Neural crest cell (in vitro differentiated cells): ENCODE measurements at places on chromosomes 6 and 20. TPM values are rescaled to one million over a fixed set of nuclear protein-coding genes. Genes with fewer than 3 reads are reported as not detected.

DNA sequence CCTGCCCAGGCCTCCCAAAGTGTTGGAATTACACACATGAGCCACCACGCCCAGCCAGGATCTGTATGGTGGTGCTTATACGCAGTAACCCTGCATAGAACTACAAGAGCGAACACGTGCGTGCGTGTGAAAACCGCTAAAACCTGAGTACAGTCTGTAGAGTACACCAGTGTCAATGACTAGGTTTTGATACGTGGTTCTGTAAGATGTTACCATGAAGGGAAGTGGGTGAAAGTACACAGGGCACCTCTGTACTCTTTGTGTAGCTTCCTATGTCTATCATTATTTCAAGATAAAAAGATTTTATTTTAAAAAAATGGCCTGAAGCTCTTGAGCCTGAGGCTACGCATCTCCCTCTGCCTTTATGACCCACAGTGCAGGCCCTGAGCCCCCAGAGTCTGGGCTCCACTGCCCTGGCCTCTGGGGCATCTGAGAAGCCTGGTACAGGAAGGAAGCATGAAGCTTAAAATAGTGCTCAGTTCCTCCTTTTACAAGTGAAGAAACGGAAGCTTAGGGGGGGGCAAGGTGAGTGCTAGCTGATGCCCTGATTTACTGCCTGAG lies 21.6 kb downstream of the LY86 start:
- H3K27ac ChIP-seq = no peak overlapping the region
- DNase-seq = no peak
- peaks cover 4% of the 10 kb centered on the region for H3K4me1 ChIP-seq
- no peaks in the 10 kb centered on the region for H3K36me3 ChIP-seq
- no peak overlapping the region for H3K4me3 ChIP-seq

FNDC1 gene
- 0.05 and 0.09 TPM in 2 replicates for total RNA-seq

DNA sequence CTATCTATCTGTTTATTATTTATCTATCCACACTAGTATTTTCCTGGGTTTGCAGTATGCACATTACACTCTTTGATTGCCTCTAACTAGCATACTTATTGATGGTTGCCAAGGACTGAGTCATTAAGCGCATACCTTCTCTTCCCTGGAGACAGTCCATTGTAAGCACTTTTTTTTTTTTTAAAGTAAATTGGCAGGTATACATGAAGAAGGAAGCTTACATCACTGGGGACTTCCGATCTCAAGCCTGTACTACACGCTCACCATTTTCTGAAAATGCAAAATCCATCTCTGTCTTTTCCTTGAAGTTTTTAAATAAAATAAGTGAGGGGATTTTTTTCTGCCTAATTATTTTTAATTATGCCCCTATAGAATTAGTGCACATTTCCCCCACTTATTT lies 63.5 kb downstream of the HMGN3 start:
- H3K4me1 ChIP-seq = no peaks in the 10 kb centered on the region
- no peak for DNase-seq
- no peaks in the 10 kb centered on the region for H3K36me3 ChIP-seq
- no peak overlapping the region for H3K4me3 ChIP-seq
- no peak overlapping the region for H3K27ac ChIP-seq

GRCh38 chr6:167858086-167858591 lies 31.4 kb downstream of the AFDN start:
- no peak overlapping the region for H3K27ac ChIP-seq
- H3K27me3 ChIP-seq = no peaks in the 10 kb centered on the region
- H3K36me3 ChIP-seq = no peaks in the 10 kb centered on the region
- no peak for DNase-seq
- H3K4me1 ChIP-seq = peaks cover 57% of the 10 kb centered on the region
- no peak overlapping the region for H3K4me3 ChIP-seq

GRCh38 chr20:60113771-60114170 lies 155.5 kb downstream of the CDH26 start:
- peaks cover 9% of the 10 kb centered on the region for H3K27me3 ChIP-seq
- H3K36me3 ChIP-seq = no peaks in the 10 kb centered on the region
- DNase-seq = no peak
- no peak overlapping the region for H3K4me3 ChIP-seq
- H3K4me1 ChIP-seq = no peaks in the 10 kb centered on the region
- H3K27ac ChIP-seq = no peak overlapping the region

PRDM13 gene
- 0.09 and 0.14 TPM in 2 replicates for total RNA-seq

GRCh38 chr6:14630016-14630415 lies 512.4 kb downstream of the CD83 start:
- H3K4me3 ChIP-seq = no peak overlapping the region
- no peaks in the 10 kb centered on the region for H3K36me3 ChIP-seq
- no peak overlapping the region for H3K27ac ChIP-seq
- H3K4me1 ChIP-seq = peaks cover 18% of the 10 kb centered on the region
- no peak for DNase-seq
- peaks cover 22% of the 10 kb centered on the region for H3K27me3 ChIP-seq

DNA sequence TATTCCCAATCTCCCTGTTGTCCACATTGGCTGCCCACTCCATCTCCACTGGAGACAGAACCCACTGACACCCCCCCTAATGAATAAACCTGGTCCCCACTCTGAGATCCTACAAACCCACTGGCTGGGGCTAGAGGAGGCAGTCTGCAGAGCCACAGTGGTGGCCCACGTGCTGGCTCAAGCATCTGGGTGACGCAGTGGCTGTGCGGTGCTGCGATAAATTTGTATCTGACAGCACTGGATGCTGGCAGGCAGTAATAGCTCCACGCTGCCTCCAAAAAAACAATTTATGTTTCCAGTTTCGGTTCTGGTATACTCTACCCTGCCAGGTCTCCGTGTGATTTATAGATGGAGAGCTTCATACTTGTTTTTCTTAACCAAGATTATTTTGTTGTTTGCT lies 87.1 kb upstream of the SYNDIG1 start:
- DNase-seq = no peak
- no peaks in the 10 kb centered on the region for H3K27me3 ChIP-seq
- H3K4me1 ChIP-seq = peaks cover 39% of the 10 kb centered on the region
- H3K27ac ChIP-seq = no peak overlapping the region
- no peak overlapping the region for H3K4me3 ChIP-seq

DNA sequence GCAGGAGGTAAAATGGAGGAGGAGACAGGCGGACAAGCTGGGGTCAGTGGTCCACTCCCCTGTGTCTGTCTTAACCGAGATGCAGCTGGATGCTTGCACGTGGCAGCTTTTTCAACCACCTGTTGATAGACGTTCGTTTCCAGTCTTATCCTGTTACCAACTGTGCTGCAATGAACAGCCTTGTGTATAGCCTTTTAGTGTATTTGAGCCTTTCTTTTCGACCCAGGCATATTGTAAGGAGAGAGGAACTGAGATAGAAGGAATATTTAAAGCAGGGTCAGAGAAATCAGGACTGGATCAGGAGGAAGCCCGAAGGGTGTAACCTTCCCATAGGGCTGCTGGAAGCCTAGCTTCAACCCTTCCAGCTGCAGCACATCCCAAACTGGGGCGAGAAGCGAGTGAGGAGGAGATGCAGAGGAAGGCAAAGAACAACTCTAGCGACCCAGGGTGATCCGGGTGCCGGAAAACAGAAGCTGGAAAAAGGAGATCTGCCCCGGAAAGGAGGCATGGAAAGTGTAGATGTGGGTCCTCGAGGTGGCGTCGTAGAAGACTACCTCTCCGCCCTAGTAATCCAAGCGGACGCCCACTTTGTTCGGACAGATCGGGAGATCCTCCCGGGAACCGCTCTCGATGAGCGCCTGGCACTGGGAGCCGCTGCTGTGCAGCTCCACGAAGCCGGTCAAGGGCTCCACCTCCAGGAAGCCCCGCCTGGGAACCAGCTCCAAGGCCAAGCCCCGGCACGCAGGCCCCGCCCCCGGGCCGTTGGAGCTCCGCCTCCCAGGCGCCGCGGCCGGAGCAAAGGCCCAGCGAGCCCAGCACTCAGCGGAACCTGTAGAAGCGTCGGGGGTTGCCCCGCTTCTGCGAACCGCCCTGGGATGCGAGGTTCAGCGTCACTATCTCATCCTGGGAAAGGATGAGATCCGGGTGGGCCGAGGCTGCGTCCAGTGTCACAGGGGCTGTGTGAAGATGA lies 11.2 kb downstream of the TRIM31 start:
- peaks cover 97% of the 10 kb centered on the region for H3K27me3 ChIP-seq
- H3K27ac ChIP-seq = no peak overlapping the region
- H3K36me3 ChIP-seq = no peaks in the 10 kb centered on the region

TMEM74B gene
- total RNA-seq = 2.7 and 3.3 TPM in 2 replicates

- peaks cover 16% of the 10 kb centered on the region for H3K4me1 ChIP-seq
- H3K27me3 ChIP-seq = no peaks in the 10 kb centered on the region
- no peak overlapping the region for H3K4me3 ChIP-seq
- no peak for DNase-seq
Measured at GRCh38 chr6:51182827-51183226, 364.2 kb downstream of the TFAP2B start.

DNA sequence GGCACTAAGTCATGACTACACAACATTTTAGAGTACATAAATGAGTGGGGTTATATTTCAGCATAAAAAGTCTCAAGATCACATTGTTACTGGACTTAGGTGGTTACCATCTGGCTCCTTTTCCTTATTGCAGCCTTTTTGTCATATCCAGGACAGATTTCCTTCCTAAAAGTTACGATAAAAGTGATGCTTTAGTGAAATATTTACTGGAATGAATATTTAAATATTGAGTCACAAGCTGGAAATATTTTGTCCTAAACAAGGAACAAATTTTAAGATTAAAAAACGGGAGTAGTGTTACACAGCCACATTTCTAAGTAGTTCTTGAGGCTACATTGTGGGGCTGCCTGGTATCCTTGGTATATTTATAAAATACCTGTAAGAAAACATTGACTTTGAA lies 52.2 kb downstream of the CDC40 start:
- H3K27ac ChIP-seq = no peak overlapping the region
- H3K36me3 ChIP-seq = peaks cover 14% of the 10 kb centered on the region
- H3K4me3 ChIP-seq = no peak overlapping the region
- H3K27me3 ChIP-seq = no peaks in the 10 kb centered on the region
- no peaks in the 10 kb centered on the region for H3K4me1 ChIP-seq

GRCh38 chr20:51372966-51373365 lies 169.6 kb downstream of the NFATC2 start:
- no peak for DNase-seq
- H3K4me3 ChIP-seq = no peak overlapping the region
- no peaks in the 10 kb centered on the region for H3K27me3 ChIP-seq
- H3K4me1 ChIP-seq = peaks cover 4% of the 10 kb centered on the region

DNA sequence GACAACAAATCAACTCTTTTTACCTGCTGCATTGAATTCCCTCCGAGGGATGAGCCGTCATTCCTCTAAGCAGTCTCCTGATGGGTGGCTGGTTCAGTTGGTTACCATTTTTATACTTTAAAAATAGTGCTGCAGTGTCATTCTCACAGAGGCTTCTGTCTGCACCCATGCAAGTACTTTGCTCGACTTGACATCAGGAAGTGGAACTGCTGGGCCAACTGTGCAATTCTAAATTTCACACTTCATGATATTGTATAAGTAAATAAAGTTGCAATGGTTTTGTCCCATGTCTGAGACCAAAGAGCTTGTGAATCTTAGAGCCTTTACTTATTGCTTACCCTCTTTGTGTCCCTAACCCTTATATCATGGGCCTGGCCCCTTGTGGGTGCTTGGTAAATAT lies 2.5 kb downstream of the BTN3A1 start:
- DNase-seq = no peak
- H3K4me1 ChIP-seq = peaks cover 41% of the 10 kb centered on the region
- no peaks in the 10 kb centered on the region for H3K27me3 ChIP-seq
- H3K36me3 ChIP-seq = peaks cover 9% of the 10 kb centered on the region
- H3K4me3 ChIP-seq = peak overlapping the region; percentile 32

GRCh38 chr20:17530153-17530552 lies 1.0 kb downstream of the BFSP1 start:
- peaks cover 73% of the 10 kb centered on the region for H3K27me3 ChIP-seq
- H3K36me3 ChIP-seq = no peaks in the 10 kb centered on the region
- H3K4me1 ChIP-seq = peaks cover 28% of the 10 kb centered on the region
- no peak overlapping the region for H3K27ac ChIP-seq
- no peak for DNase-seq

DNA sequence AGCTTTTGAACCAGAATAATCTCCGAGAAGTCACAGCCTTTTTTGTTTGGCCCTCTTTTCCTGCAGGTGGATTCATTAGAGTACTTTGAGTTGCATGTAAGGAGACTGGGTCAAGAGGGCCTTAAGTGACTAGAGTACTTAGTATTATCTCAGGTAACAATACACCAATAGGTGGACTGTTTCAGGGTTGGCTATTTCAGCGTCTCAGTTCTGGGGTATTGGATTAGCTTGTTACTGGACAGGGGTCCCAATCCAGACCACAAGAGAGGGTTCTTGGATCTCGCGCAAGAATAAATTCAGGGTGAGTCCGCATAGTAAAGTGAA lies 47.3 kb upstream of the SLC9A8 start:
- H3K4me1 ChIP-seq = peaks cover 37% of the 10 kb centered on the region
- H3K4me3 ChIP-seq = no peak overlapping the region
- H3K27me3 ChIP-seq = no peaks in the 10 kb centered on the region
- no peak for DNase-seq
- no peaks in the 10 kb centered on the region for H3K36me3 ChIP-seq
- no peak overlapping the region for H3K27ac ChIP-seq

SRPK1 gene
- total RNA-seq = 105 and 113 TPM in 2 replicates

DNA sequence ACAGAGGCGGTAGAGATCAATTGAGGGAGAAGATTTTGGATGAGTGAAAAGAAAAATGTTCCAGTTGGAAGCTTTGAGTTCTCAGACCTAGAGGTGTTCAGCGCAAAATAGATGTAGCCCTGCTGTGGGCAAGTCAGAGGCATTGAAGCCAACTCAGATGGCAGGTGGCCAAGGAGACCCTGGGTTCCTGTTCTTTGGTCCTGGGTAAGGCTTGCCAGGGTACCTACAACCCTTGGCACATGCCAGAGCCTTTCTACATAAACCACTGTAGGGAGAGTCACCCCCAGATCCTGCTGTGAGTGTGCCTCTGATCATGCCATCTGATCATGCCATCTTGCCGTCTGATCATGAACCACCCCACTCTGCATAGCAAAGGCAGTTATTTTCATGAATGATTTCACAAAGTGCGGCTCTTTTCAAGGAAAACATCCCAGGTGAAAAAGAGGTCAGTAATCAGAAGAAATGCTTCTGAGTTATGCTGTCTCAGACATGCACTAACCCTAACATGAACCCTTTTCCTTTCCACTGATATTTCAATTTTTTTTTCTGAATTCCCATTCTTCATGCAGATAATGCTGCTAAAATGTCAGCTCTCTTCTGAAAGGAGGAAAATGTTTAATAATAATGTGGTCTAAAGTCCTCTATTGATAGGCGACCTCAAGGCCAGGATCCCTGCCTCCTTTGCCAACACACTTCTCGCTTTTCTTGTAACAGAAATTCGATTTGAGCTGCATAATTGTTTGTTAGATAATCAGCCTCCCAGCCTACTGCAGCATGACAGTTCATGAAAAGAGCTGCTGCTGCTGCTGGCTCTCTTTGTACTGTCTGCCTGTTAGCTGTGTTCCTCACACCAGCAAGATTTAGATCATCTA lies 153.6 kb downstream of the MTHFD1L start:
- no peak overlapping the region for H3K27ac ChIP-seq
- no peaks in the 10 kb centered on the region for H3K27me3 ChIP-seq
- H3K4me3 ChIP-seq = no peak overlapping the region
- H3K4me1 ChIP-seq = peaks cover 26% of the 10 kb centered on the region
